ENCODE measurements at places on chromosomes 16 and 17. TPM values are rescaled to one million over a fixed set of nuclear protein-coding genes. Genes with fewer than 3 reads are reported as not detected.

DNA sequence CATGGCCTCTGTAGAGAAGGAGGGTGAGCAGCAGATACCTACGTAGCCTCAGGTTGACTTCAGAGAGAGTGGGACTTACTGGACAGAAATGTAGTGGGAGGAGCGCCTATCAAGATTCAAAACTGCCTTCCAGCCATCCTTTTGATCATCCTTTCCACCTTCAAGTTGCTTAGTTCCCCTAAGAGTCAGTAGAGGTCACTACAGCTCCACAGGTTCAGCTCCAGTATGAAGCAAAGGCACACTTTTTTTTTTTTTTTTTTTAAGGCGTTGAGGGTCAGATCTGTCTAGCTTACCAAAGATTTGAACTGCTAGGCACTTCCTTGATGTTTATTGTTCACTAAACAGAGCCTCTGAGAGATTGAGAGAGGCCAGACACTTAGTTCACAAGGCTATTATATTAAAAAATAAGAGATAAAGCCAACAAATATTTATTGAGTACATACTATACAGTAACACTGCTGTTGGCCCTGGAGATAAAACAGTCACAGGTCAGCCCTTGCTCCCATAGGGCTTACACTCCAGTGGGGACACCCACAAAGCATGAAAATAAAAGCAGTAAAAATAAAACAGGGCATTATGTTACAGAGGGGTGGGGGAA lies 3.1 kb downstream of the RNF227 start:
- DNase-seq, result peak; percentile 86

DNA sequence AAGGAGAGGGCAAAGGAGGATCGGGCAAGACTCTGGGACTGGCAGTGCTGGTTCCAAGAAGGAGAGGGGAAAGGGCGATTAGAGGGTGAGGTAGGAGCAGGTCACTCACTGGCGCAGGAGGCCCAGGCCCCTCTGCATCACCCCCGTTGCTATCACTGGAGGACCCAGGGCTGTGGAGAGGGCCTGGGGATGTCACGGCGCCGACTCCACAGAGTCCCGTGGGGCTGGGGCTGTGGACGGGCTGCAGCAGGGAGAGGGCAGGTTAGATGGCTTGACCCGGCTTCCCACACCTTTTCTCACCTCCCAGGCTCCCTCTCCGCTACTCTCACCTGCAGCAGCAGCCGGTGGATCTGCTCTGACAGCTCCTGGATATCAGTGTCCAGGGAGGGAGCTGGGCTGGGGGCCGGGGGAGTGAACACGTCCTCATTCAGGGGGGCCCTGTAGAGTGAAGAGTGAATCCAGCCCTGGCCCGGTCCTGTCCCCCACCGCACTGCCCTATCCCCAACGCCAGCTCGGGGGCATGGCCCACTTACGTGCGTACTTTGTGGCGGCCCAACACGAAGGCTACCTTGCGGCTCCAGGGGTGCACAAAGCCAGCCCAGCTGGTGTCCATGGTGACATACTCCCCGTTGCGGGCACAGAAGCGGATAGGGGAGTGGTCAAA lies 4.9 kb downstream of the PER1 start:
- DNase-seq, result no peak

- DNase-seq, result no peak
Measured at GRCh38 chr16:17845031-17845430, 374.3 kb upstream of the XYLT1 start.

The MYH1 gene
- not detected for total RNA-seq

DNA sequence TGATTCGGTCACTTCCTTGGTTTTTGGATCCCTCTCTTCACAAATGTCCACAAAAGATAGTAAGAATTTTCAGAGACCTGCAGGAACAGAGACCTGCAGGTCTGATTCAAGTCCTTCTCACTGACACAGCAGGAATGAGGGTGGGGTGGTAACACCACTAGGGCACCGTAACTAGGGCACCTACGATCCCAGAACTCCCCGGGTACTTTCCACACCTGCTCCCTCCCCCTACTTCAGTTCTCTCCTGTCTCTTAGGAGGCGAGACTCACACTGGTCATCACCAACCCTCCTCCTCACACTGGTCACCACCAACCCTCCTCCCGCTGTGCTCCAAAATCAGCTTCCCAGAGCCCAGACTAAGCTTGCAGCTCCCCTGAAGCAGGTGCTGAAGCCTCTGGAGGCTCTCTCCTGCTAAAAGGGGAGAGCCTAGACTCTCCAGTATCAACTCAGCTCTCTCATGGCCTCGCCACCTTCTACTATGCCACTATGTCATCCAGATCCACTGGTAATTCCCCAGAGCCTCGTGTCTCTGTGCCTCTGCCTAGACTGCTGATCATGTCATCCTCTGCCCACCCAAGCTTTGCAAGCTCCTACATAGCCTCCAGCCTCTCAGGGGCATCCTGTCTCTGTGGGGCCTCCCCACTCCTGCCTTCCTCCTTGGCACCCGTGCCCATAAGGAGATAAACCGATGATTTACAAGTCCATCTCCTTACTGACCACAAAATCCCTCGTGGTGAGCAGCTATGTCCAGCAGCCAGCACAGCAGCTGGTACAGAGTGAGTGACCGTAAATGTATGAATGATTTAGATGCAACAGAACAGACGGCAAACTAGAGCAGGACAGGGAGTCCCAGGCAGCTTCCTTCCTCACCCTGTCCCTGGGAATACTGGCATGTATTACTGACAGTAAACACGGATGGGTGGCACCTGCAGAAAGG lies 63.4 kb upstream of the GSG1L start:
- DNase-seq, result no peak

The TBC1D3H gene
- total RNA-seq, result not detected

The MYOCD gene
- 0.17 TPM for total RNA-seq

GRCh38 chr16:62478903-62479458 lies 442.7 kb upstream of the CDH8 start:
- no peak for DNase-seq

- peak; percentile 84 for DNase-seq
Measured at GRCh38 chr17:14061666-14062560, 7.4 kb upstream of the COX10 start.

- DNase-seq, result no peak
Measured at GRCh38 chr17:80997424-80998117, 5.9 kb downstream of the CHMP6 start.

The SMIM5 gene
- under 0.01 TPM for total RNA-seq

DNA sequence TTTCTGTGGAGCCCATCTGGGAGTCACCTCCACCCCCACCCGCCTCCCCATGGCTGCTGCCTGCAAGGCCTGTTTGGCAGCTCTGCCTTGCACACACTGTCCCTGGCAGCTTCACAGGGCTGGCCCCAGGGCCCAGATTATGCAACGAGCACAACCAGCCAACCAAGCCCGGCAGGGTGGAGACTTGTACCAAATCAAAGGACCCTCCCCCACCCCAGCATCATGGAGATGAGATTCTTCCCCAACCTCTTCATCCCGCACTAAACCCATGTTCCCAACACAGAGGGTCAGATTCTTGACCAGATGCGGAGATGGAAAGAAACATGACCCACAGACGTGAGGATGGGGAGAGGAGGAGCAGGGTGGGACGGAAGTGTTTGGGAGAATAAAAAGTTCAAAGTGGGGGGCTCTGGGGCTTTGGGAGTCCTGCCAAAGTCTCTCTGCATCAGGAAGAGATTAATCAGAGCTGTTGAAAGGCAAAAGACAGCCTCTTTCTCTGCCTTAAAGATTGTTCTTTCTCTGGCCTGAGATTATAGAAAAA lies 3.8 kb downstream of the SMARCD2 start:
- DNase-seq, result peak; percentile 96

The CYB5B gene
- total RNA-seq, result 87.4 TPM

The KRT39 gene
- 0.33 TPM for total RNA-seq

GRCh38 chr17:62105357-62105756 lies 40.3 kb upstream of the MED13 start:
- no peak for DNase-seq

The SGSH gene
- 12.1 TPM for total RNA-seq

DNA sequence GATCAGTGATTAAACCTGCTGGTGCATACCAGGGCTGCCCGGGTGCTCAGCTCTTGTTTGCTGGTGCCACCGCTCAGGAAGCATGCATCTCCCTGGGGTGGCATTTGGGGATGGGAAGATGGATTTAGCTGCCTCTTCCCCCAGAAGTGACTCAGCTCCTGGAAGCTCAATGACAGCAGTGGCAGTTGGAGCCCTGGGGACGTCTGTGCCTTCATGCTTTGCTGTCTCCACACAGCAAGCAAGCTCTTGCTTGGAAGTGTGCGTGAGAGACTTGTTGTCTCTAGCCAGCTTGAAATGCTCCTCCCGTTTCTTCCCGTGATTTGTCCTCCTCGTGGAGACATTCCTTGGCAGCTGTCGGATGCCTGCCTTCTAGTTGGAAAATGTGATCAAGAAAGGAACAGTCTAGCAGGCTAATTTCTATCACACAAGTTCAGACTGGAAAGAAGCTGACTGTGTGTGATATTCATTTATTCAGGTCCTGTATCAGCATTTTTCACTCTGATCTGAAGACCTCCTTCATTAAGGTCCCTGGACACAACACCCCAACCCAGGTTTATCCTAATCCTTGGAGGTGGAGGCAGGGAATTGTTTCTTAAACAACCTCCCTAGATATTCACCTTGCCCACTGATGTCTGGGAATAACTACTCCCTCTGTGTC lies 73.0 kb downstream of the BMERB1 start:
- DNase-seq, result peak; percentile 31

The FBXW10B gene
- total RNA-seq, result 0.50 TPM

The CBFA2T3 gene
- total RNA-seq, result under 0.01 TPM

The NKD1 gene
- under 0.01 TPM for total RNA-seq

- DNase-seq, result peak; percentile 36
Measured at GRCh38 chr16:10616756-10617640, 36.6 kb upstream of the EMP2 start.

DNA sequence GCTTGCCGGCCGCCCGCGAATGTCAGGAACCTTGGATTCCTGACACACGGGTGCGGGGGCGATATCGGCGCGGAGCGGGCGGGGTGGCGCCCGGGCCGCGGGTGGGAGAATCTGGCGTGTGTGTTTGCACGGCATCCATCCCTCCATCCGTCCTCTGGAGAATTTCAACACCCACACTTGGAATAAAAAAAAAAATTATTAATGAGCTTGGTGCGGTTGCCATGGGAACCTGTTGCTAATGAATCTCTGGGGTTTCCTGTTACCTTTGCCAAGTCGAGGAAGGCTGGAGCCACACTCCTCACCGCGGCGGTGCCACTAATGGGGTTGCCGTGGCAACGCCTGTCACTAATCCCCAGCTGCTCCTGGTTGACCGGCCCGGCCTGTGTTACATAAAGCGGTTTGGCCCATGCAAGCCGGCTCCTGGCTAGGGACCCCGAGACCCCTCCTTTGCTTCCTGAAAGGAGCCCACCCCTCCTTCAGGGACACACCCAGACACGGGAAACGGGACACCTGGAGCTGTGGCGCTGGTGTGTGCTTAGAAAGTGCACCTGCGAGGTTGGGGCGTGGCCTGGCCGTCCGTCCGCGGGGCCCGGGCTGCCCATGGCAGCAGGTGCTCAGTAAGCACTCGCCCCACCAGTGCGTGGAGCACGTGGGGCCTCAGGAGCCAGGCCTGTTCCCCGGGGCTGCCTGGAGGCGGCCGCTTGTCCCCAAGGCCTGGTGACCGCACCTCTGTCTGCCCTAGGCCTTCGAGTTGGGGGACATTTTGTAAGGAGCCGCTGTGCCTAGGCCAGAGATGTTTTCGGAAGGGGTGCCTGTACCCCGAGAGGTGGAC lies 14.6 kb downstream of the CACNA1H start:
- DNase-seq, result peak; percentile 87

DNA sequence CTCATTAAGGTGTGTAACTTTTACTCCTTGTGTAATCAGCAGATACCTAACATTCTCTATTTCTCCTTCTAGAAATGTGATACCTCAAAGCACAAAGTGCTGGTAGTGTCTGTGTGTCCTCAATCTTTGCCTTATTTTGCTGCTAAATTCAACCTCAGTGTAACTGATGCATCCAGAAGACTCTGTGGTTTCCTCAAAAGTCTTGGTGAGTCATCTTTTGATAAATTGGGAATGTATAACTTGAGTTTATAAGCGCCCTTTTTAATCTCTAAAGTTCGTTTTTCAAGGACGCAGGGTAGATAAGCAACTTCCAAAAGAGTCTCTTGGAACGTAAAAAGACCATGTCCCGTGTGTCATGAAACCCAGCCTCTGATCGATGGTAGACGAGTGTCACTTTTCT lies 10.2 kb downstream of the NARF start:
- DNase-seq, result peak; percentile 45

DNA sequence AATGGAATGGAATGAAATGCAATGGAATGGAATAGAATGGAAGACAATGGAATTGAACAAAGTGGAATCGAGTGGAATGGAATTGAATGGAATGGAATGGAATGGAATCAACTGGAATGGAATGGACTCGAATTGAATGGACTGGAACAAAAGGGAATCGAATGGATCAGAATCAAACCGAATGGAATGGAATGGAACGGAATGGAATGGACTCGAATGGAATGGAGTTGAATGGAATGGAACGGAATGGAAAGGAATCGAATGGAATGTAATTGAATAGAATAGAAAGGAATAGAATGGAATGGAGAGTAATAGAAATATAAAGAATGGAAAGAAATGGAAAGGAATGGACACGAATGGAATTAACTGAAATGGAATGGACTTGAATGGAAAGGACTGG lies 475.2 kb upstream of the WSB1 start:
- DNase-seq, result peak; percentile 27

- no peak for DNase-seq
Measured at GRCh38 chr16:50457423-50457822, 88.6 kb upstream of the BRD7 start.

The PRAC2 gene
- not detected for total RNA-seq

The CARD14 gene
- 0.17 TPM for total RNA-seq

GRCh38 chr17:64614266-64615027 lies 47.7 kb downstream of the SMURF2 start:
- DNase-seq, result no peak

The C16orf86 gene
- 5.6 TPM for total RNA-seq

GRCh38 chr17:34723875-34724274 lies 144.5 kb downstream of the TMEM132E start:
- no peak for DNase-seq

GRCh38 chr17:34565713-34566112 lies 13.7 kb upstream of the TMEM132E start:
- no peak for DNase-seq

The KCNJ18 gene
- not detected for total RNA-seq

DNA sequence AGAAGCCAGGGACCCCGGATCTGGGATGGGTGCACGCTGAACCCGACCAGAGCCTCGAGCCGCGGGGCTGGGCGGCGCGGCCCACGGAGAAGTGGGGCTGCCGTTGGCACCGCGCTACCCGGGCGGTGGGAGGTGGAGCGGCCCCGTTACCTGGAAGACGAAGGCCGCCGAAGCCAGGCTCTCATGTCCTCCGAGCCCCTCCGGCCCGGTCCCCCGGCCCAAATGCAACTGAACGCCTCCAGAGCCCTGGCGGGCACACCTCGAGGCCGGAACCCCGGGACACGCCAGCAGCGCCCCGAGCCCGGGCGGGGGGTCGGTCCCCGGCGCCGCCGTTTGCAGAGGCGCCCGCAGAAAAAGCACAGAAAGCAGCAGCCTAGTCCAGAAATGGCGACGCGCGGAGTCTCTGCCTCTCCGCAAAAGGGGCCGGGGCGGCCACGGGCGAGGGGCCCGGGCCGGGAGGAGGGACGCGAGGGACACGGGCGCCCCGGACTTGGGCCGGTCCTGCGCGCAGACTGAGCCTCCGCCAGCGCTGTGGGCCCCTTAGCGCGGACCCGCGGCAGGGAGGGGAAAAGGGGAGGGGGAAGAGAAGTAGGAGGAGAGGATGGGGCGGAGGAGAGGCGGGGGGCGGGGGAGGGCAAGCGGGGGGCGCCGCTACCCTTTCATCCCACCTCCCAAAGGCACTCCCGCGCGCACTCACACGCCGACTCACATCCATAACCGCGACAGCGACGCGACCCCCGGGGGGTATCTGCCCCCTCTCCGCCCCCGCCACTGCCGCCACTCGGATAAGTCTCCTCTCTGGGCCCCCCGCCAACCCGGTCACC lies 1.4 kb downstream of the AXIN2 start:
- DNase-seq, result no peak

The TEKT3 gene
- 0.33 TPM for total RNA-seq

- no peak for DNase-seq
Measured at GRCh38 chr17:10956821-10957220, 118.9 kb upstream of the PIRT start.
